ENCODE measurements at places on chromosomes 7 and 10. TPM values are rescaled to one million over a fixed set of nuclear protein-coding genes. Genes with fewer than 3 reads are reported as not detected.
A peak's percentile ranks its signal among the peaks of the same experiment; 100 is the strongest.

Gene ZKSCAN1
- polyA plus RNA-seq = 20.6 TPM

Gene CACNA2D1
- 1.8 TPM for polyA plus RNA-seq

DNA sequence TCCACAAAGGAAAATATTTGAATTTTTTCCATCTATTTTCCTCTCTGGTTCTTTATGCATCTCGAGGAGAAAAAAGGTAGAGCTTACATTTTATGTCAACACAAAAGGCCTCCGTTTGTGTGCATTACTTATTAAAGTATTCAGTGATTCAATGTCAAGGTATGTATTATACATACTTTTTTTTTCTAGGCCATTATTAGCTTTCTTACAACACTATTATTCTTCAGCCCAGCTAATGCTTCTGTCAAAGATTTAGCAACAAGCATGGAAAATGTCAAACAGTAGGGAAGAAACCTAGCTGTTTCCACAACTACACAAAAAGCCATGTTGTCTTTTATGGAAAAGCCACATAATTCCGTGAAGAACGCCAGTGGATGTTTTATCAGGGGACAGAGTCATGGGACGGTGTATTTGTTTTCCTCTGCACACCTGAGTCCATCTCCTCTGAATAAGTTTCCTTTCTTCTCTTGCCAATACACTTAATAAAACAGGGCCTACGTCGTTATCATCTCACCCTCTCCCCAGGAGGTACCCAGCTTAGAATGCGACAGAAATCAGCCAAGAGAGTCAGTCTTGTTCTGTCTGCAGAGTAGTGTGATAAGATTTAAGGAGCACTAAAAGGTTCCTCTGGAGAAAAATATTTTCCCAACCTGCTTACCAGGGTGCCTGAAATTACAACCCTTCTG lies 209.7 kb upstream of the AUTS2 start:
- H3K36me3 ChIP-seq = no peaks in the 10 kb centered on the region
- H3K27me3 ChIP-seq = no peaks in the 10 kb centered on the region
- H3K4me3 ChIP-seq = no peak overlapping the region
- no peaks in the 10 kb centered on the region for H3K4me1 ChIP-seq
- H3K27ac ChIP-seq = no peak overlapping the region

- H3K4me3 ChIP-seq = no peak overlapping the region
- H3K4me1 ChIP-seq = no peaks in the 10 kb centered on the region
- no peak for DNase-seq
- H3K27ac ChIP-seq = no peak overlapping the region
Measured at GRCh38 chr7:42940985-42941847, 9.0 kb downstream of the MRPL32 start.

GRCh38 chr10:132361581-132362101 lies 29.6 kb downstream of the LRRC27 start:
- no peaks in the 10 kb centered on the region for H3K36me3 ChIP-seq
- H3K4me1 ChIP-seq = no peaks in the 10 kb centered on the region
- no peaks in the 10 kb centered on the region for H3K27me3 ChIP-seq
- H3K4me3 ChIP-seq = no peak overlapping the region

GRCh38 chr7:104231054-104232046 lies 23.5 kb upstream of the ORC5 start:
- no peak overlapping the region for H3K27ac ChIP-seq
- DNase-seq = no peak
- H3K4me3 ChIP-seq = no peak overlapping the region
- H3K36me3 ChIP-seq = no peaks in the 10 kb centered on the region

- peak overlapping the region; percentile 79 for H3K27ac ChIP-seq
- no peaks in the 10 kb centered on the region for H3K27me3 ChIP-seq
- H3K4me1 ChIP-seq = peaks cover 20% of the 10 kb centered on the region
- DNase-seq = peak; percentile 91
- H3K4me3 ChIP-seq = peak overlapping the region; percentile 8
- no peaks in the 10 kb centered on the region for H3K36me3 ChIP-seq
Measured at GRCh38 chr10:11757454-11757820, 15.3 kb downstream of the ECHDC3 start.

DNA sequence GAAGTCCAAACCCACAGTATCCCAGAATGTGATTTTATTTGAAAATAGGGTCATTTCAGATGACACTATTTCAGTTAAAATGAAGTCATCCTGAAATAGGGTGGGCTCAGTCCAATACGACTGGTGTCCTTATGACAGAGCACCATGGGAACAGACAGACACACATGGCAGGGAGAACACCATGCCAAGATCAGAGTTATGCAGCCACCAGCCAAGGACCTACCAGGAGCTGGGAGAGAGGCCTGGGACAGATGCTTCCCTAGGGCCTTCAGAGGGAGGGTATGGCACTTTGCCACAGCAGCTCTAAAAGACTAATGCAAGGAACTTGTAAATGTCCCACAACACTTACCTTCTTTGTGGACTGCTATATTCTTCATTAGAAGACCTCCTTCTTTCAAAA lies 226.5 kb downstream of the NEBL start:
- H3K36me3 ChIP-seq = no peaks in the 10 kb centered on the region
- H3K4me3 ChIP-seq = no peak overlapping the region
- DNase-seq = no peak

All from keratinocyte (primary cell).